ENCODE measurements at places on chromosomes 1 and 21.

DNA sequence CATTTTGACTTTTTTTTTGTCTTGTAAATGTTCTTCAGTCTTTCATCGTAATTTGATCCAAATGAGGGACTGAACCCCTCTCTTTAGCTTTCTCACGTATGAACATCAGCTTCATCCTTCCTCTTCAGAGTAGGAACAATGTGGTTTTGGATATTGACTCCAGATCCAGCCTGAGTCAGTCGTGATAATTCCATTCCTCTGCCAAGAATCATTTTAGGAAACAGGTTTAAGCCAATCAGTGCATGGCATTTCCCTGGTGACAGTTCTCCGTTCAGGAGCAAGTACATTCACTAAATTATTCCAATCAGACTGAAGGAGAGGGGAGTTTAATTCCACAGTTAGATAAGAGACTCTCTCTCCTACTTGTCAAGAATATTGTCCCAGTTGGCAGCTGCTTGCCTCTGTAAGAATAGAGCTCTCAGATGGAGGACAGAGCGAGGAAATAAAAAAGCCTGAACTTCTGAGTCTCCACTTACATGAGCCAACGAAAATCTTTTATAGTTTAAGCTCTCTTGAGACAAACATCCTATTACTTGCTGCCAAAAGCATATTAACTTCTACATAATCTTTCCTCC lies 18.6 kb downstream of the RHOU start:
- no peak for DNase-seq

DNA sequence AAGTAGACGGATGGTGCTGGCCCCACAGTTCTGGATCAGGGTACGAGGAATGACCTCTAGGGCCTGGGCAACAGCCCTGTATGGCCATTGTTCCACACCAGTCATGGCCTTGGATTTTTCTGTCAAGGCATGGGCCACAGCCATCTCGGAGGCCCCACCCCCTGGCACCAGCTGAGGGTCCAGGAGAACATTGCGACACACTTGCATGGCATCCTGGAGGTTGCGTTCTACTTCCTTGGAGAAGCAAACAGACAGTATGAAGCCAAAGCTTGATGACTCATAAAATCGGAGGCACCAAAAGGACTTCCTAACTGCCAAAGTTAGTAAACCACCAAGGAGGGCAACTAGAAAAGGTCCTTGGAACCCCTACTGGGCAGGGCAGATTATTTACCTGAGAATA lies 11.9 kb upstream of the VHLL start:
- DNase-seq = no peak

GRCh38 chr1:205530116-205530515 lies 25.6 kb downstream of the CDK18 start:
- no peak for DNase-seq

GRCh38 chr1:87951852-87952251 lies 623.2 kb downstream of the LMO4 start:
- no peak for DNase-seq

GRCh38 chr21:23162198-23162946 lies 2164.2 kb downstream of the NCAM2 start:
- DNase-seq = no peak

GRCh38 chr1:212367474-212368072 lies 47.1 kb downstream of the PACC1 start:
- DNase-seq = no peak

- no peak for DNase-seq
These were observed 45.7 kb downstream of the FYB2 start for GRCh38 chr1:56773341-56774066.

GRCh38 chr1:66048011-66048410 lies 255.3 kb downstream of the PDE4B start:
- DNase-seq = no peak
